ENCODE measurements at places on chromosomes 11 and 22. TPM values are rescaled to one million over a fixed set of nuclear protein-coding genes. Genes with fewer than 3 reads are reported as not detected.

VWCE gene
- total RNA-seq = 5.5 TPM

DNA sequence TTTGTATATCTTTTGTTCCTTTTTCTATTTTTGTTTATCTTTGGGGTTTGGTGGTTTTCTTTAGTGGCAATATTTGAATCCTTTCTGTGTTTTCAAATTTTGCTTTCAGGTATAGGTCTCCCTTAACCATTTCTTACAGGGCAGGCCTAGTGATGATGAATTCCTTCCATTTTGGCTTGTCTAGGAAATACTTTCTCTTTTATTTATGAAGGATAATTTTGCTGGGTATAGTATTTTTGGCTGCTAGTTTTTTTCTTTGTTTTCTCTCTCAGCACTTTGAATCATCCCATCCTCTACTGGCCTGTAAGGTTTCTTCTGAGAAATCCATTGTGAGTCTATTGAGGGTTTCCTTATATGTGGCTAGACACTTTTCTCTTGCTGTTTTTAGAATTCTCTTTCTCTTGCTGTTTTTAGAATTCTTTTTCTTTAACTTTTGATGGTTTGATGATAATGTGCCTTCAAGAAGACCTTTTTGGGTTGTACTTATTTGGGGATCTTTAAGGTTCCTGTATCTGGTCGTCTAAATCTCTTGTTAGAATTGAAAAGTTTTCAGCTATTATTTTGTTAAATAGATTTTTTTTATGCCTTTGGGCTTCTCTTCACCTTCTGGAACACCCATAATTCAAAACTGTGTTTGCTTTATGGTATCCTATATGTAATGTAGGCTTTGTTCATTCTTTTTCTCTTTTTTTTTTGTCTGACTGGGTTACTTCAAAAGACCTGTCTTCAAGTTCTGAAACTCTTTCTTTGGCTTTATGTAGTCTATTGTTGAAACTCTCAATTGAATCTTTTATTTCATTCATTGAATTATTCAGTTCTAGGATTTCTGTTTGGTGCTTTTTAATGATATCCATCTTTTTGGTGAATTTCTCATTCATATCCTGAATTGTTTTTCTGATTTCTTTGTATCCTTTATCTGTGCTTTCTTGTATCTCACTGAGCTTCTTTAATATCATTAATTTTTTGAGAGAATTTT, 24.5 kb downstream of the CFAP300 start:
- H3K27ac ChIP-seq = no peak overlapping the region
- H3K4me1 ChIP-seq = no peaks in the 10 kb centered on the region
- no peak for DNase-seq
- no peak overlapping the region for H3K4me3 ChIP-seq

DNA sequence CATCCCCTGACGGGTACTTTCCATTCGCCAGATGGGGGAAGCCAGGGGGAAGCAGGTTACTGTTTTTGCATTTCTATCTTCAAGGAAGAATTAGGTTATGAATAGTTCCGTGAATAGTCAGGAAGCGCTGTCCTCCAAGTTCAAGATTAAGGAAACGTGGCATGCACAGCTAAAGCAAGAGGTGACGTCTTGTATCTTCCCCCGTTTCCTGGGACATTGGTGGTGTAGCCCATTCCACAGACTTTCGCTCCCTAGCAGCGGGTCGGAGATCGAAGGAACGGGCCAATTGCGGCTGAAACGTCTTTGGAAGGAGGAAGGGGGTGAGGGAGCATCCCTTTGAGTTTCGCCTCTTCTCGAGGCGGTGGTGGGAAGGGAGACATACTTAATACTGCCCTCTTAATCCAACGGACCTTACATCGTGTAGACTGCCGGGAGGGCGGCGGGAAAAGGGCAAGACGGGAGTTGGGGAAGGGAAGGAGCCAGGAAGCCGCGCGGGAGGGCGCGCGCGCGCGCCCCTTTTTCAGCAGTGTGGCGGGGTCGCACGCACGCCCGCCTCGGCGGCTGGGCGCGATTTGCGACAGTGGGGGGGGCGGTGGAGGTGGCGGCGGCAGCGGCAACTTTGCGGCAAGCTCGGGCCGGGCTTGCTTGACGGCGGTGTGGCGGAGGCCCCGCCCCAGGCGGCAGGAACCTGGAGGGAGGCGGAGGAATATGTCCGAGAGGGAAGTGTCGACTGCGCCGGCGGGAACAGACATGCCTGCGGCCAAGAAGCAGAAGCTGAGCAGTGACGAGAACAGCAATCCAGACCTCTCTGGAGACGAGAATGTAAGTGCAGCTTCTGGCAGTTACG, at the start of gene EED:
Gene EED, plus strand, starts transcription at position 232 of the 847 bp plus-strand sequence. Its CDS starts 477 bp downstream, at position 709.
- H3K36me3 ChIP-seq = no peaks in the 10 kb centered on the region
- H3K4me1 ChIP-seq = peaks cover 42% of the 10 kb centered on the region
- peak within 1 kb of the TSS; percentile 95 for H3K27ac ChIP-seq
- peak; percentile 97 for DNase-seq

GRCh38 chr11:20125927-20126326, 34.3 kb downstream of the DBX1 start:
- H3K27ac ChIP-seq = no peak overlapping the region
- no peak overlapping the region for H3K4me3 ChIP-seq
- no peak for DNase-seq
- H3K4me1 ChIP-seq = no peaks in the 10 kb centered on the region

DNA sequence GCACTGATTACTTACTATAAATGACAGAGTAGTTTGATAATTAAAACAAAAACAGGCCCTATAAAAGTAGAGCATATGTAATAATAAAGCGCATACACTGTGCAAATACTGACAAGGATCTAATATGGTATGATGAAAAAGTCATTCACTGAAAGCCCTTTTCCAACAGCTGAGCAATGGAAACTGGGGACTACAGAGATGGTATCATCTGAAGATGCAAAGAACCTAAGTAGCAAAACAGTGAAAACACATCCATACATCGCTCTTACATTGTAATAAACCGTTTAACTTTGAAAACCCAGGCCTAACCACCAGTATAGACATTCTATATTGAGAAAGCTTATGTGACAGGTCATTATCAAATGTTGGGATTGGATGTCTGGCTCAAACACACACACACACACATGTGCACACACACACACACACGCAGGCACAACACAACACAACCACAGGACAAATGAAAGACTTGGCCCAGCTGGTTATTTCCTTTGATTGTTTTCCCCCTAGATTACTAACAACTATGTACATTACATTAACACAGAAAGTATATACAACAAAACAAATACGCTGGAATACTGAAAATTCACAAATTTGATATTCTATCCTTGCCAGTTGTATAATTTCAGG, 119.5 kb downstream of the APOL5 start:
- no peaks in the 10 kb centered on the region for H3K36me3 ChIP-seq
- H3K4me1 ChIP-seq = peaks cover 78% of the 10 kb centered on the region
- no peak overlapping the region for H3K4me3 ChIP-seq
- no peak for DNase-seq
- H3K27ac ChIP-seq = peak overlapping the region; percentile 80
- no peaks in the 10 kb centered on the region for H3K27me3 ChIP-seq

DCDC1 gene
- 1.1 TPM for total RNA-seq

DNA sequence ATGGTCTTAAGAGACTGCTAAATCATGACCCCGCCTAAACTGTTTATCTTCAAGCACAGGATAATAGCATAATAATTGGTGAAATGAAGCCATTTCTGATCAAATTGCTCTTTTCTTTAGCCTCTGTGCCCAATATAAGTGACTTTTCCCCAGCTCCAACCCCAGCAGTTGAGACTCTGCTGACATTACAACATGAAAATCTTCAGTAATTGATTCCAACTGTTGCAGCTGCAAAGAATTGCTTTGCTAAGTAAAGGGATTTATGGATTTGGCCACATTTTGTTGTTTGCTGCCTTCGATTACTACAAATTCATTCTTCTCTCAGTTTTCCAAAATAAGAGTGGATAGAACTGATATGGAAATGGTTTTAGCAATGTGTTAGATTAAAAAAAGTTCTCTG, 576.7 kb upstream of the LRRC4C start:
- DNase-seq = no peak
- H3K4me1 ChIP-seq = no peaks in the 10 kb centered on the region
- H3K36me3 ChIP-seq = no peaks in the 10 kb centered on the region
- no peaks in the 10 kb centered on the region for H3K27me3 ChIP-seq
- H3K27ac ChIP-seq = no peak overlapping the region
- H3K4me3 ChIP-seq = no peak overlapping the region

DNA sequence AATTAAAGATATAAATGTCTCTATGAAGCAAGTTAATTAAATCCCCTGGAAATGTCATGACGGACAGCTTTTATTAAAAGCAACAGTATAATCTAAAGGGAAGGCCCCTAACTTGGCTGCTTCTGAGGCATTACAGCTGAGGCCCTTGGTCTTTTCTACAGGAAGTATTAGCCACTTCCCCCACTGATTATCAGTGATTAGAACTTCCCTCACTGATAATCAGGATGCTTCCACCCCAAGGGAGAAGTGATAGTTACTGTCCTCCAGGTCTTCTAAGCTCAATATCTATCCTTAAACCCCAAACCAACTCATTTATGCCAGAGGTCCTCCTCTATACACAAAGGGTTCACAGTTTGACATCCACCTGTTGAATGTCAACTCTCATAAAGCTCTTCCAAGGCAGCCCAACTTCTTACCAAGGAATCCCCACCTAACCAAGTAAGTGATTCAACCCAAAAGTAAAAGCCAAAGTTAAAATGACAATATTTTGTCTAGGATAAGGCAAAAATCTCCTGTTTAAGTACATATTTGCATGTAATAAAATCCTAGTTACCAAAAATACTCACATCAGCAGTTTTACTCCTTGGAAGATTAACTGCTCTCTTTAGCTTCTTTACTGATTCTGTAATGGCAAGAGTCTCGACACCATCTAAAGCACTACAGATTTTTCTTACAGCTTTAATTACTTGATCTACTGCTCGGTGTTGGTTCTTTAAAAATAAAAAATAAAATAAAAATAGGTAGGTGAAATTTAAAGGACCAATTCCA, 58.6 kb upstream of the RPS13 start:
- H3K36me3 ChIP-seq = peaks cover 10% of the 10 kb centered on the region
- no peak for DNase-seq
- no peaks in the 10 kb centered on the region for H3K4me1 ChIP-seq
- no peak overlapping the region for H3K4me3 ChIP-seq
- H3K27ac ChIP-seq = no peak overlapping the region

- H3K4me1 ChIP-seq = no peaks in the 10 kb centered on the region
- no peak for DNase-seq
Observed at GRCh38 chr11:89625171-89625570, 84.9 kb upstream of the TRIM77 start.

CALCA gene
- 0.66 TPM for total RNA-seq

DNA sequence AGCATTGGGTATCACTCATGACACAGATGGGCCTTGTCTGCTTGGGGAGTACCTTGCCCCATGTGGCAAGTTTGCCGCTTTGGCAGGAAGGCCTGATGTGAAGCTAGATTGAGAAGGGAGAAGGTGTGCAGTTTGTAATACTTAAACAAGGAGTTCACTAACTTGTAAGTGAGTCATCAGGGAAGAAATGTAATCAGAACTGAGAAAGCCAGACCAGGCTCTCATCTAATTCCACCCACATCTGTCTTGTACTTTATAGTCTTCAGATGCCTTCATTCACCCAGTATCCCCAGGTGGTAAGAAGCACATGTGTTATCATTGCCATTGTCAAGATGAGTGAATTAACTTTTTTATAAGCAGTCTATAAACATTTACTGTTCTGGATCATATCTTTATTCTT, 116.0 kb upstream of the DDI1 start:
- H3K27me3 ChIP-seq = no peaks in the 10 kb centered on the region
- no peaks in the 10 kb centered on the region for H3K36me3 ChIP-seq
- H3K27ac ChIP-seq = no peak overlapping the region
- peaks cover 9% of the 10 kb centered on the region for H3K4me1 ChIP-seq
- H3K4me3 ChIP-seq = no peak overlapping the region
- DNase-seq = no peak

TRIM44 gene
- 37.3 TPM for total RNA-seq

DNA sequence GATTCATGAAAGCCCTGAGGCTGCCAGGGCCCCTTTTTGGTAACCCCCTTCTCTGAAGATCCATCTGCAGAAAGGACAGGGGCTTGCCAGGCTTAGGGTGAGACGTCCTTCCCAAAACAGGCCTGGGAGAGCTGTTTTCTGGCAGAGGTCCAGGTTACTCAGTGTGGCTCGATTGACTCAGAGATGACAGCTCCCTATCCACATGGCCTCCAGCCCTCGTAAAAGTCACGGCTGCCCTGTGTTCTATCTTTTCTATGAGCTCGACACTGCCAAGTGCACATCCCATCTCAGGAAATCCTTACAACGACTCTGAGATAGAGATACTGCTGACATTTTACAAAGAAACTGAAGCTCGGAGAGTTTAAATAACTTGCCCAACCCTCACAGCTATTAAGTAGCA, 20.4 kb downstream of the ADAMTS8 start:
- peak; percentile 95 for DNase-seq
- H3K27ac ChIP-seq = peak overlapping the region; percentile 74
- no peaks in the 10 kb centered on the region for H3K27me3 ChIP-seq
- no peak overlapping the region for H3K4me3 ChIP-seq

KRTAP5-9 gene
- total RNA-seq = not detected

DNA sequence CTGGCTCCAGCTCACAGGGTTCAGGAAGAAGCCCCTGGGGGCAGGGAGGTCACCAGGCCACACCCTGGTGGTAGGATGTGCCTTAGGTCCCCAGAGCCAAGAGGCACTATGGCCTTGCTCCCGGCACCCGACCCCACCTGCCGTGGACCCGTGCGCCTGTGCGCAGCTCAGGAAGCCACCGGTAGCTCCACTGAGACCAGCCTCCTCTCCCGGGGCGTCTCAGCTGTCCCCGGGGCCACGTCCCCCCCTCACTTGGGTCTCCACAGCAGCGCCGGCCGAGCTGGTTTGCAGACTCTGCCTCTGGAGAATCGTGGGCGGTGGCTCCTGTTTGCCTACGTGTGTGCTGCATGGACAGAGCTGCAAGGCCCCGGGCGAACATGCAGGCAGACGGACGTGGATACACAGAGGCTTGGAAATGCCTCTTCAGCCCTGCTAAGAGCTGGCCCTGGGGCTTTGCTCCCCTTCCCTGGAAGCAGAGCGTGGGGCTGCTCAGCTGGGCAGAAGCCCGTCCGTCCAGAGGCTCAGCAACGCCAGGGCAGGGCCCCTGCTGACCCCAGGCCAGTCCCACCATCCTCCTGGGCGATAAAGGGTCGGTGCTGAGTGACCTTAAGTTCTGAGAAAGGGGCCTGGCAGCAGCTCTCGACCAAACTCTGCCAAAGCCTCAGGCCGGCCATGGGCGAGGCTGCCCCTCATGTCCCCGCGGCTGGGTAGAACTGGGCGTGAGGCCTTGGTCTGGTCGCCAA, 15.3 kb upstream of the MUC5B start:
- H3K36me3 ChIP-seq = no peaks in the 10 kb centered on the region
- H3K27ac ChIP-seq = no peak overlapping the region
- peaks cover 17% of the 10 kb centered on the region for H3K27me3 ChIP-seq
- no peak overlapping the region for H3K4me3 ChIP-seq
- peak; percentile 59 for DNase-seq
- peaks cover 6% of the 10 kb centered on the region for H3K4me1 ChIP-seq

- H3K27me3 ChIP-seq = no peaks in the 10 kb centered on the region
- DNase-seq = peak; percentile 81
- peaks cover 23% of the 10 kb centered on the region for H3K4me1 ChIP-seq
- peak overlapping the region; percentile 94 for H3K27ac ChIP-seq
- peak overlapping the region; percentile 56 for H3K4me3 ChIP-seq
Observed at GRCh38 chr11:77065878-77066228, 918 bp upstream of the CAPN5 start.
